ENCODE measurements at places on chromosomes 6 and 20.

GRCh38 chr6:91438570-91438969, 851.7 kb upstream of the MAP3K7 start:
- peak; percentile 7 for DNase-seq

DNA sequence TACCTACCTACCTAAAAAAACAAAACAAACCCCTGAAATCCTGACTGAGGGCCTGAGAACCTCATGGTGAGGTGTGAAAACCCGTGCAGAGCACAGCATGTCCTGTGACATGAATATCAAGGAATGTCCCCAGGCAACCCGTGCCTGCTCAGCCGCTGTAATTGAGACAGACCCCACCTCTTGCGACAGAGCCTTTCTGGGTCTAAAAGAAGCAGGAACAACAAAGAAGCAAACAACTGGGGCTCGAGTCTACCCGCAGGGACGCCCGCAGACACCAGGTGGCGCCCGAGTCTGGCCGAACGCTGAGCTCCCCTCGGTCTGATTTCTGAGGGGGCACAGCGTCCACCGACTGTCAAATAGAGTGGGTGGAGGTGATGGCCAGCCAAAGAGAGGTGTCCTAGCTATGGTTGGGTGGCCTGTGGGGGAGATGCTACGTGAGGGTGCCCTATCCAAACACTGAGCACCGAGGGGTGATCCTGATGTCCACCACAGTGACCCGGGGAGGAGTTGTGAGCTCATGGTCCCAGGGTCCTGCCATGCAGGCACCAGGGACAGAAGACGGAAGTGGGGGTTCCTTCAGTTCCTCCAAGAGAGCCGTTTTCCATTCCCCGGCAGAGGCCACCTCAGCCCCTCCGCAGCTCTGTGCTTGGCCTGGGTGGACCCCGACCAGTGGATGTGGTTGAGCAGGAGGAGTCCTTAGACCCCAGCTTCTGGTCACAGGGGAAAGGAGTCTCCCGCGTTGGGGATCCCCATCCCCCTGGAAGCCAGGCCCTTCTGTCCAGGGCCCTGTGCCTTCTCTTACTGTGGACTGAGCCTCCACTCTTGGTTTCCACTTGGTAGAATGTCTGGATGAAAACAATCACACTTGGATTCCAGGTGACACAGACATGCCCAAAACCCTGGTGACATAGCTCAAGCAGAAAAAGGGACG, 268.2 kb downstream of the CDC5L start:
- peak; percentile 71 for DNase-seq

DNA sequence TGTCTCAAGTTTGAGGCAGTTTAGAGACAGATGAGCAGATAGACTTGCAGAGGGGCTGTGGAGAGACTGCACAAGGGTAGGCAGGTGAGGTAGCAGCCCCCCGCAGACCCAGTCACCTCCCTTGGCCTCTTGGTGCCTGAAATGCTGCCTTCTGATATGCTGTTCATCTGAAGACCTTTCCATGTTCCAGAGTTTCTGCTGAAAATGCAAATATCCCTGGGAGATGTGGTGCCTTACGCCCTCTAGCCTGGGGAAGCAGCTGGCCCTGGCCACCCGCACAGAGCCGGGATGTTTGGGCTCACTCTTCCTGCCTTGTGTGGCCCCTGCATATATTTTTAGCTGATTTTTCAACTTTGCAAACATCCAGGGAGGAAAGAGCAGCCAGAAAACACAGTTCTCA, 51.4 kb downstream of the TMEM242 start:
- DNase-seq, result no peak

DNA sequence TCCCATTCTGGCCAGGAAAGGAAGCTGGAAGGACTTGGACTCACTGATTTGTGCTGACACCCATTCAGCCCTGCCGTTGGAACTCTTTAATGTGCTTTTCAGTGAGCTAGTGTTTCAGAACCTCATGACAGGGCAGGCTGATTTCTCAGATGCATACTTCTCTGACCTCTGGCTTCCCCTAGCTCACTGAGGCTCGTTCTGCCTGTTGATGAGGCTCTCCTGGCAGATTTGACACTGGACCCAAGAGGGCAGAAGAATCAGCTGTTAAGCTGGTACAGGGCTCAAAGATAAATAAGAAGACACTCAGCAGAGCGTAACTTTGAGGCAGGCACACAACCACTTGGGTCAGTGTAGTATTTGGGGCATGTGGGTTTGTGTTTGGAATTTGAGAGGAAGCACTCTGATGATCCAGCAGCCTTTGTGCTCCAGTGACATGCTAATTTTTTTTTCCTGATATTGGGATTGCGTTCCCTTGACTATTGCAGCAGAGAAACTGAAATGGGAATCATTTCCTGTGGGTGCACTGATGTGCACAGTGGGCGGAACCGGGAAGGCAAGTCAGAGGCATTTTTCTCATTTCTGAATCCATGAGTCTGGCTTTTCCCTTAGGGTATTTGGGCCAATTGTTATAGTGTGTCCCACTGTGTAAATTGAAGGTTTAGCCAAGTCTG, 80.2 kb downstream of the CARMIL1 start:
- peak; percentile 84 for DNase-seq

GRCh38 chr6:34056305-34057108, 89.4 kb downstream of the GRM4 start:
- peak; percentile 48 for DNase-seq

DNA sequence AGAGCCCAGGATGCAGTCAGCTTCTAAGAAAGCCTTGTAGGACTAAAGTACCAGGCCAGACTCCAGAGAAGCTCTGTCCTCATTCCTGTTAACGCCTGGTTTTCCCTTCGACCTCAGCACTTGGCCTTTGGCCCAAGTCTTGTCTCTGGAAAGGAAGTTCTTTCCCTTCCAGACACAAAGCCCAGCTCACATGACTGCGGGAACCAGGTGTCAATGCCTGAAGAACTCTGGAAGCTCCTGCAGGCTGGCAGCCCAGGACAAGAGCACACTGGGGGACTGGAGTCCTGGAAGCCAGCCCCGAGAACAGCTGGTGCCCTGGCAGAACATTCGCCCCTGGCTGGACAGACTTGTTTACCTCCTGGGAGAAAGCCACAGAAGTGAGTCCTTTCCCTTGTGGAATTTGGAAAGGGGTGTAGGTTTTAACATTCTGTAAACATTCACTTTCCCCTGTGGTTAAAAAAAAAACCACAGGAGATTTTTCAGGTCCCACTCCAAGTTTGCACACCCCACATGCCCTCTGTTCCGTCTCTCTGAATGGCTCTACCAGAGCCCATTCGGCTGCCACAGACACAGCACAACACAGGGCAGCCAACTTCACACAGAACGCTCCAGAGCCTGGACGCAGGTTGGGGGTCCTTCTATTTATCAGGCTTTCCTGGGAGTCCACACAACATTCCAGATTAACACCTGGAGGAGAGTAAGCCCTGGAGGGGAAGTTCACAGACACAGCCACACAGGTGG, 18.1 kb downstream of the ACSS1 start:
- DNase-seq, result peak; percentile 37

DNA sequence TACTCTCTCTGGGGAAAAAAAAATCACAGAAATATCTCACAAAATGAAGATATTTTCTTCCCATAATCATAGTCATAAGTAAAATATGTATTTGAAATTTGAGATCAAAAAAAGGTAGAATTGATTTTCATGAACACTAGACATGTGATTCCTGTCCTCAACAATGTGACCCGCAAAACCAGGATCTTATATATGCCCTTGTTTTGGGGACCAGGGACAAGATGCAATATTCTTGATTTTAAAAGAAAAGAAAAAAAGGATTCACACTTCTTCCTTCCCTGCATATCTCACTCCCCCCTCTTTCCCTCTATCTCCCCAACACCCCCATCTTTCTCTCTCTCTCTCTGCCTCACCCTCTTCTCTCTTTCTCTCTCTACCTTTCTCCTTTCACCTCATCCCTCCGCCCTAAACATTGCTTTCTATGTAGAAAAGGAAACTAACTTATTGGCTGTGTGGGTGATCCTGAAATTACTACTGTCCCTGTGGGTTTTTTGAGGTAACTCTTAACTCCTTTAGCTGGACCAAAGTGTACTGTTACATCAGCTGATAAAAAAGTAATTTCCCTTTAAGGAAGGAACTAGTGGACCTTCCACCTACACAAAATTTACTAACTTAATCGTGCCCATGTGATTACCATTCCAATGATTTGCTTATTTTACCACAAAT, 85.6 kb downstream of the AIG1 start:
- no peak for DNase-seq

GRCh38 chr20:12207875-12208274, 290.2 kb downstream of the BTBD3 start:
- DNase-seq, result peak; percentile 42

GRCh38 chr20:37892001-37892400, 10.9 kb upstream of the VSTM2L start:
- no peak for DNase-seq

DNA sequence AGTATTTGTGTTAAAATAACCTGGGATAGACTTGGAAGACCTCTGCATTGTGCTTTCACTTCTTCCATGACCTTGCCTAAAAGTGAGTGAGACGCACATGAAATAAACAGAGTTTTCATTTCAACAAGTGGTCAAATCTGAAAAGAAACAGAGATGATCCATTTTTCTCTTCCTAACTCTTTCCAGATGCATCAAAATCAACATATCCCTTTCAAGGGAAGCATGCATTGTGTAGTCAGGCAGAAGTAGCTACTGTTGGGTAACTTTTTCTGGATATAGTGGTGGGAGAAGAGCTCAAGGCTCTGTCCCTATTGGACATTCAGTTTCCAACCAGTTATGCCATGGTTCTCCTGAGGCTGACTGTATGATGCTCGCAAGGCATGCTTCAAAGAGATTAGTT, 233.0 kb upstream of the JAG1 start:
- DNase-seq, result no peak

DNA sequence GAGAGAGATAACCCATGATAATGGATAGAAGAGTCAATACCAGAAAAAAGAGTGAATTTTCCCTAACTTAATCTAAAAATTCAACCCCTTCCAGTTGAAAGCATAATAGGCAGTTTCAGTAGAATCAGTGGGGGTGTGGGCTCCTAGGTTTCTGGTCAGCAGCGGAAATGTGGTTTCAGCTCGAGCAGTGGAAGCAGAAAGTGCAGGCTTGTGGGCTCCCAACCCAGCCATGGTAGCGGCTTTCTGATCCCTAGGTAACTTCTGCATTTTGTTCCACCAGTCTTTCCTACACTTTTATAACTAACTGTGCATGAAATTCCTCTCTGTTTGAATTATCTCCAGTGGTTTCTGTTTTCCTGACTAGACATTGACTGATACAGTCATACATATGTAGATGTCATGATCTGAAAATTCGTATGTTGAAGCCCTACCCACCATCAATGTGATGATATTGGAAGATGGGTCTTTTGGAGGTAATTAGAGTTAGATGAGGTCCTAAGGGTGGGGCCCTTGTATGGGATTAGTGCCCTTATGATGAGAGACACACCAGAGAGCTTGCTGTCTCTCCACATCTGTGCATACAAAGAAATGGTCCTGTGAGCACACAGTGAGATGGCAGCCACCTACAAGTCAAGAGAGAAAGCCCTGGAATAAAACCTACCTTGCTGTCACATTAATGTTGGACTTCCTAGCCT, 6.5 kb upstream of the DDO start:
- no peak for DNase-seq

Data from fibroblast of skin of right quadriceps (primary cell).